ENCODE measurements at places on chromosomes 1 and 21.

DNA sequence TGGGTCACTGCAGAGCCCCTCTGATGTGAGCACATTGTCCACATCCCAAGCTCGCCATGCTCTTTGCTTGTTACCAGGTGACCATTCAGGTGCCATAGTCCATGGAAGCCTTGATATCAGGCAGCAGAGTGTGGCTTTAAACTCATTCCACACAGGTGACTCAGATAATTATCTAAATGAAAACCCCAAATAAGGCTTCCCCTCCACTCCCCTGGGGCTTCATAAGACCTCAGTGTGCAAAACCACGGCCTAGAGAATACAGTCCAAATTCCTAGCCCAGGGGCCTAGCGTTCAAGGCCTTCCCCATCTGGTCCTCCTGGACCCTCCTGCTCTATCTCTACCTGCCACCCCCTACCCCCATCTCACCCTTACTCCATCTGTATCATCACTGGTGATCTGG is 97.1 kb downstream of the ARHGEF10L start:
- no peak for DNase-seq

- no peak for DNase-seq
Observed at GRCh38 chr1:64312431-64312830, 109.0 kb downstream of the UBE2U start.

DNA sequence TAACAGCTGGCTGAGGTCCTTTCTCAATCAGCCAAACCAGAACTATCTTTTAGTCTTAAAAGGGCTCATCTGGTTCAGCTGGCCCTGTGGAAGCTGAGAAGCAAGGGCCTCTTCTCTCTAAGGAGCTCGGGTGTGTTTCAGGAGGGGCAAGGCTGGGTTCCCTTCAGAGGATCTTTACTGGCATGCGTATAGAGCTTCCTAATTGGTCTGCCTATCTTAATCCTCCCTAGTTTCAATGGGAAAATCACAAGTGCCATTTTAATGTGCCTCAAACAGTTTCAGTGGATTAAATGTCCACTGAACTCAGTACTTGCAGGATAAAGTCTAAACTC is 81.5 kb upstream of the LBR start:
- no peak for DNase-seq

DNA sequence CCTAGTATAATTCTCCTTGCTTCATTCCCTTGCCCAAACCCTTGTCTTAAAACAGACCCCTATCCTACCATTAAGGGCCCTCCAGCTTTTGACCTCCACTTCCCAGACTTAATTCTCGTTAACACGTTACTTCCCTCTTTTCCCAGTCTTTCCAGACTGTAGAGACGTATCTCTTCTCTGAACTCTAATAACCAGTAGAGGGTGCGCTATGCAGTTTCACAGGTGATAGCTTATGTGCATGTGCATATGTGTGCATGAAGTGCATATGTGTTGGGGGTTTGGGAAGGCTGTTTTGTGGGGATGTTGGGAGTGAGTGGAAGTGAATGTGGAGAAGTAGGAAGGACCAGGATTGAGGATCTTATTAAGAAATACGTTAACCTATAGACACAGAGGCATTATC is 78.1 kb upstream of the CCDC190 start:
- no peak for DNase-seq

DNA sequence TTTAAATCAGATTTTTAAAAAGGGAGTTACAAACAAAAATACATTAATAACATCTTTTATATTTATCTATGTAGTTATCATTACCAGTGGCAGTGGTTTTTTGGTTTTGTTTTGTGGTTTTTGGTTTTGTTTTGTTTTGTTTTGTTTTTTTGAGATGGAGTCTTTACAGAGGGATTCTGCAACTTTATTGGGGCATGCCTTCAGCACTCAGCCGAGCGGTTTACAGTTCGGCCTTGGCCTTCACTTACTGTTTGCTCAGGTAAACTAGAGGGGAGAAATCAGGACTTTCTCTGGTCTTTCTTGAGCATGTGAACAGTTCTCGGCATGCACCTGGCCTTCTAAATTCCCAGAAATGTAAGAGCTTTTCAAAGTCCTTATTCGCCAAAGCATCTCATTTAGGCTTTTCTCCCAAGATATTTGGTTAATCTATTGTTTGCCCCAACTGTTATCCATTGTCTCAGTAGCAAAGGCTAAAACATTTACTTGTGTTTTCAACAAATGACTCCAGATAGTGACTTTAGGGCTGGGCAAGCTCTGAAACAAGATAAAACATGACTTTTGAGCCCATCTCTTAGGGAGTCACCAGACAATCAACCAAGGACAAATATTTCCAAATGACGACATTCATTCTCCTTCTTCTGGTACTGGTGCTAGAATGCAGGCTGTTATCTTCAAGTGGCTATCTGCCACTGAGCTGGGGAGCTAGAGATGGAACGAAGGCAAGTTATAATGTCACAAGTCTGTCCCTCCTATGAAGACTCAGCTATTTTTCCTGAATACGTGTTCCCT is 48.4 kb upstream of the ADORA3 start:
- DNase-seq, result no peak

DNA sequence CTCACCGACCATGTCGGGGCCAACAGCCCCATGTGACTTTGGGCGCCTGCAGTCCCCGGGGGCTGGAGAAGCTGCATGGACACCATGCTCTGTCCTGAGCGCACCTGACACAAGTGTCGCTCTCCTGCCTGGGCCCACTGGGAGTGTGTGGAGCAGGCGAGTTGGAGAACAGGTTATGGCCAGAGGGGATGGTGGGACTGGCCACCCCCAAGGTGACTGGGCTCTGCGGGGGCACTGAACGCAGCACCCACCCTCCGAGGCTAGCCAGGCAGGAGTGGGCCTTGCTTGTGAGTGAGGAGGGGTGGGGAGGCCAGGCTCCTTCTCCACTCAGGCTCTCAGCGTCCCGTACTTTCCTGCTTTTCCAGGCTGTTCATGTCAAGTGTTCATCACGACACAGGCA is 35.6 kb downstream of the SNAP47 start:
- DNase-seq, result no peak

GRCh38 chr1:15410884-15411245 is 1.2 kb downstream of the EFHD2 start:
- DNase-seq, result no peak

DNA sequence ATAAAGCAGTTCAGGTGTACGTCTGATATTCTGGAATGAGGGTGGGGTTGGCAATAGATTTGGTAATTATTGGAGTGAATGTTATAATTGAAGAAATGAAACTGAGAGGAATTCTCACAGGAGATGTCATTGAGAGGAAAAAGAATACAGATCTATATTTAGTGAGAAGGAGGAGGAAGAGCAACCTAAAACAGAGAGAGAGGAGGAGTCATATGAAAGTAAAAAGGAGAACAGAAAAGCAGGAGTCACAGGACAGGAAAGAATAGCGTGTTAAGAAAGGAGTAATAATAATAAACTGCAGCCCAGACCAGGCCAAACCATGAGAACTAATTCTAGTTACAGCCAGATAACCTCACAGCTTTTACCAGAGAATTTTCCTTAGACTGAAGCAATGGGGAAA is 62.7 kb upstream of the MROH9 start:
- no peak for DNase-seq

- no peak for DNase-seq
Observed at GRCh38 chr1:56911098-56911938, 54.5 kb downstream of the C8B start.

DNA sequence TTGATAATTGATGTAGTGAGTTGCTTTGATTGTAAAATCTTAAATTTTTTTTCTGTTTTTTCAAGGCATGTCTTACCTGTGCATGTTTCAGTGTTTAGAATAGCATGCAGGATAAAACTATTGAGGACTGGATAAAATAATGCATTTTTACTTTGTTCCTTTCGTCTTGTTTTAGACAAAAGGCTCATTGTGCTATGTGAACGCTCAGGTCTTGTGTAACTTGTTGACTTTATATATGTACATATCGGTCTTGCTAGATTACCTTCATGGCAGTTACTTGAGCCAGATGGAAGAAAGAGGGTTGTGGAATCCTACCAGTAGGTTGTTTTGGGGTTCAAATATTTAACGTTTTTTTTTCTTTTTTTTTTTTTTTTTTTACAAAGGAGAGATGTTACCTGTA is 7.0 kb downstream of the NFIA start:
- DNase-seq, result no peak

- no peak for DNase-seq
Observed at GRCh38 chr1:236168716-236169429, 26.5 kb downstream of the GPR137B start.

DNA sequence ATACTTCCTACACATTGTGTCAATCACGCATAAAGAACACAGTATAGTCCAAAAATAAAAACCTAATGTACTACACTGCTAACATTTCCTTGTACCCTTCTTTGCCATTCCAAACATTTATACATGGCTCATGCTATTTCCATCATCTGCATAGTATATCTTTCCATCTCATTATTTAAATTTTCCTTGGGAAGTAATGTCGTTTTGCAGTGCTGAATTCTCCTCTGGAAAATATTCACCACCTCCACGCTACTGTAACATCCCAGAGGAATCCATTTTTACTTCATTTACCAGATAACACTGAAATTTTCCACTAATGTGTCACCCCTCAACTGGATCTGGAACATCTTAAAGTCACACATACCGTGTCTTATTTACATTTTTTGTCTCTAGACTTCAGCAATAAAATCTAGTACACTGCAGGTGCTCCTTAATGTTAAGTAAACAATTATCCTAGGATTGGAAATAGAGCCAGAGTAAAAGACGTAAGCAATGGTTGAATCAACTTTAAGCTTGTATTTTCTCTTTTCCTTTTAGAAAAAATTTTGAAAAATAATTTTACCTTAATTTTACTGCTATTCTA is 881.0 kb downstream of the AMY1C start:
- no peak for DNase-seq

DNA sequence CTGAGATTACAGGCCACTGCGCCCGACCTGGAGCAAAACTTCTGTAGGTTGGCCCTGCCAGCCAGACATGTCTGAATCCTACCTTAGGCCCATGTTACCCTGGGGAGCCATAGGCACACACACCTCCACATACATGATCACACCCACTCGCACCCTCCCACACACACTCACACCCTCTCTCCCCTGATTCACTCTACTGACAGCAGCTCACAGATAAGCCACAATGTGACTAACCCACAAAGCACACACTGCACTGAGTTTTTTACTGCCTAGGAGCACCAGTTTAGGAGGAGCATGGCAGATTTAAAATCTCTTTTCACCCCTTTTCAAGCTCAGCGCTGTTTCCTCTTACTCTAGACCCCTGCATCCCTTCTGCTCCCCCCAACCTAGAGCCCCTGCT is 41.7 kb downstream of the SLC30A1 start:
- no peak for DNase-seq

GRCh38 chr1:175188936-175189335 is 3.6 kb downstream of the KIAA0040 start:
- no peak for DNase-seq

GRCh38 chr1:28449904-28450303 is 55.9 kb upstream of the RCC1 start:
- no peak for DNase-seq

DNA sequence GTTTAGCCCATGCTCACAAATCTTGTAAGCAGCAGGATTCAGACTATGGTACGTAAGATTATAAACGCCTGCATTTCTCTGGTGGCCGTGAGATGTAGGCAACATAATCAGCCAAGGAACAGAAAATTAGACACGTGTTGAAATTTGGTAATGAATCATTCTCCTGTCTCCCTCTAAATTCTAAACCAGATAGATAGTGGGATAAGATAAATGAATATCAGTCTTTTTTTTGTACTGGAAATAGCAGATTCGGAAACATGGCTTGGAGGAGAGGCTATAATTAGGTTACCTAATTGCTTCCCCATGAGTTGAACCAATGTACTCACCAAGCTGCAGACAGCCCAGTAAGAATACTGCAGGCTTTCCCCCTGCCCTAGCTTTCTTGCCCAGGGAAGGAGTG is 172.3 kb downstream of the TGFB2 start:
- no peak for DNase-seq

- DNase-seq, result no peak
Observed at GRCh38 chr1:231093156-231093922, 53.3 kb upstream of the FAM89A start.

- DNase-seq, result peak; percentile 59
Observed at GRCh38 chr1:153945131-153945794, 1.3 kb downstream of the DENND4B start.

DNA sequence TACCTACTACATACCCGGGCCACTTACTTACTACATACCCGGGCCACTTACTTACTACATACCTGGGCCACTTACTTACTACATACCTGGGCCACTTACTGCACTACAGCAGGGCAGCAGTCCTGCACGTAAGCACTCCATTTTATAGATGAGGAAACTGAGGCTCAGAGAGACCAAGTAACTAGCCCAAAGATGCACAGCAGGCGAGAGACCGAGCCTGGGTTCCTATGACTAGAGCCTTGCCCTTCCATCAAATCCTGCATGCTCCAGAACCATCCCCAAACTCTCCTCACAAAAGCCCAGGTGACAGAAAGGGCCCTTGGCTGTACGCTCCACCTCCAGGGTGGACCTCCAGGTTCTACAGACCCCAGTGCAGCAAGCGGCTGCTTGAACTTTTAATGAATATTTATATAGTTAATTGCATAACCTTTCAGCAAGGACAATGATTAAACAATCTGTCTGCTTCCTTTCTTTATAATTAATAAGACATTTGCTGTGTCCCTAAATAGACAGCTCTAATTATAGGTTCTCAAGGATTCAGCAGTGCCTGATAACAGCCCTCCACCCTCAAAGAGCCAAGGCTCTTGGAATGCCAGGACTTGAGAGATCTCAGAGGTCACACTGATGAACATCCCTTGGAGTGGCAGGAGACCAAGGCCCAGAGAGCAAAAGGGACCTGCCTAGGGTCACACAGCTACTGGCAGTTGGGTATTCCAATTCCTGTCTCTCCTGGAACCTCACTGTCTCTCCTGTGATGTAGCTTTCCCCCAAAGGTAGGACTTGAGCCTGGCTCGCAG is 43.4 kb downstream of the LRP8 start:
- no peak for DNase-seq

- DNase-seq, result no peak
Observed at GRCh38 chr1:2200308-2200943, 5.9 kb upstream of the FAAP20 start.

- DNase-seq, result no peak
Observed at GRCh38 chr1:206947255-206947654, 989 bp upstream of the PIGR start.

DNA sequence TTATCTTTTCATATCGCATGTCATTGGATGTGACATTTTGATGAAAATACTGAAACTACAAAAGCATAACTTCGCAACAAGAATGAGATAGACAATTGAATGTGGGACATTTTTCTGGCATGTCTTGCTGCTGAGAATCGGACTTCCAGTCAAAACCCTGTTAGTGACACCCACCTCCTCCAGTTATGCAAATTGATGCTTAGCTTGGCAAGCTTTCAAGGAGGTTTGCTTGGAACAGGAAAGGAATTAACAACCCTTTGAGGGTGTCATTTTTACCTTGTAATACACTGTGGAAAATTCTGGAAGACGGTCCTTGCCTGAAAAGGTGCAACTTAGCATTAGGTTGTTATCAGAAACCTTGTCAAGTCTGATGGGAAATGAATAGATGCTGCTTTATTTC is 38.8 kb upstream of the FAM3B start:
- DNase-seq, result no peak

DNA sequence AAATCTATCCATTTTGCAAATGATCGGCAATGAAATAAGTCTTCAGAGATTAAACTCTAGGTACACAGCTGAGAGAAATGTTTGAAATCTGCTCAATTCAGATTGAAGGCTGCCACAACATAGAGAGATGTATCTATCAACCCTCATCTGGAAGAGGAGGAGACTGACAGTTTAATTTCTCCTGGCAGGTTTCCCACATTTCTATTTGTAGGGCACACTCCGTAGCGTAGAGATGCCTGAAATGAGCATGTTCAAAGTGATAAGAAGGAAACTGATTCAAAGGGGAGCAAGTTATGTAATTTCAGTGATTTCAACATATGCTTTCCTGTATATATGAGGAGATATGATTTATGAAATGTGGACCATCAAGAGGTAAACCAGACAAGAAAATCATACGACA is 44.1 kb downstream of the NIBAN1 start:
- DNase-seq, result peak; percentile 87

Data from NCI-H345 (cell line).